ENCODE measurements at places on chromosomes 12 and 14. TPM values are rescaled to one million over a fixed set of nuclear protein-coding genes. Genes with fewer than 3 reads are reported as not detected.

Gene HOXC10
- total RNA-seq, result not detected

Gene VDR
- not detected for total RNA-seq

Gene GPR84
- not detected for total RNA-seq

Gene SERPINA10
- not detected for total RNA-seq

Gene XPOT
- 108 TPM for total RNA-seq

Gene RGS6
- 1.2 TPM for total RNA-seq

Gene FAM222A
- 18.1 TPM for total RNA-seq

Gene CCDC77
- total RNA-seq, result 17.1 TPM

Gene SYNE3
- total RNA-seq, result 7.1 TPM

Gene STXBP6
- total RNA-seq, result 0.49 TPM
